Activated naive CD4-positive, alpha-beta T cell (primary cell): ENCODE measurements at places on chromosomes 7 and 10.

- no peak for DNase-seq
These were observed 63.3 kb upstream of the SMNDC1 start for GRCh38 chr10:110368002-110368401.

GRCh38 chr10:87036623-87037022, 16.5 kb downstream of the FAM25A start:
- DNase-seq = no peak

DNA sequence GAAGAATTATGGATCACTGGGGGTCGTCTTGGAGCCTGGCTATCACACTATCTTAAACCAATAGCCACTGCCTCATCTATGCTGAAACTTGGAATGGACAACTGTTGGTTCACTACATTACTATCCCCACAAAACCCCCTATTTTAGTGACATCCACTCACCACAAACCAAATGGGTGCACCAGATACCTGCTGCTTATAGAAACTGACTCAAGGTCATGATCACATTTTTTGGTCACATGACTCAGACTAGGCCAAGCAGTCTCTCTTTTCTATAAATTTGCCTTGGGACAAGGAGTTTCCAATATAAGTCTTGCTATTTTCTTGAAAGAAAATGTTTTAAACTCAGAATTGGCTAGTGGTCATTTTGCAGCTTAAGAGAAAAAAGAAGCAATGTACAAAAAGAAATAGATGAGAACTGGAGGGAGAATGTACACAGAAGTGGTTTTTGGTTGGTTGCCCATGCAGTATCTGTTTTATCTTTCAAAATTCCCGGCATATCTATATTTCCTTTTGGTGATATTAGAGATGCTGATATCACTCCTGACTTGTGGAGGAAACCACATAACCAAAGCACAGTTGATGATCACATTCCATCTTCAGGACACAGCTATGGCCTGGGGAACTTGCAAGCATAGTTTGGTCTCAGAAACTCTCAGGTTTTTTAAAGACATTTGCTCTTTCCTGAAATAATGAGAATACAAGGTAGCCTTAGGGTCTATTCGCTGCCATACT, 85.2 kb upstream of the CACNA2D1 start:
- no peak for DNase-seq

DNA sequence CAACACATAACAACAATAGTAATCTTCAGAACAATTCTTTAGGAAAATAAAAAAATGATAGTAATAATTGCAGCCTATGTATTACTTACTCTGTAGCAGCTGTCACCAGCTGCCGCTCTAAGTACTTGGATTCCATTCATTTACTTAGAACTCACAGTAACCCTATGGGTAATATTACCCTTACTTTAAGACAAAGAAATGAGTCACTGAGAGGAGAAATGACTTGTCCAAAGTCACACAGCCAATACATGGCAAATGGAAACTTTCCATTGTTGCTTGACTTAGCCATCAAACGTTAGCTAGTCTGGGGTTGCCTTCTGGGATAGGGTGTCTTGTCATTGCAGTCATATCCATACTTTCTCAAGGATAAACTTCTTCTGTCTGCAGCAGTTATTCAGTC, 3.6 kb downstream of the CCNY start:
- no peak for DNase-seq

DNA sequence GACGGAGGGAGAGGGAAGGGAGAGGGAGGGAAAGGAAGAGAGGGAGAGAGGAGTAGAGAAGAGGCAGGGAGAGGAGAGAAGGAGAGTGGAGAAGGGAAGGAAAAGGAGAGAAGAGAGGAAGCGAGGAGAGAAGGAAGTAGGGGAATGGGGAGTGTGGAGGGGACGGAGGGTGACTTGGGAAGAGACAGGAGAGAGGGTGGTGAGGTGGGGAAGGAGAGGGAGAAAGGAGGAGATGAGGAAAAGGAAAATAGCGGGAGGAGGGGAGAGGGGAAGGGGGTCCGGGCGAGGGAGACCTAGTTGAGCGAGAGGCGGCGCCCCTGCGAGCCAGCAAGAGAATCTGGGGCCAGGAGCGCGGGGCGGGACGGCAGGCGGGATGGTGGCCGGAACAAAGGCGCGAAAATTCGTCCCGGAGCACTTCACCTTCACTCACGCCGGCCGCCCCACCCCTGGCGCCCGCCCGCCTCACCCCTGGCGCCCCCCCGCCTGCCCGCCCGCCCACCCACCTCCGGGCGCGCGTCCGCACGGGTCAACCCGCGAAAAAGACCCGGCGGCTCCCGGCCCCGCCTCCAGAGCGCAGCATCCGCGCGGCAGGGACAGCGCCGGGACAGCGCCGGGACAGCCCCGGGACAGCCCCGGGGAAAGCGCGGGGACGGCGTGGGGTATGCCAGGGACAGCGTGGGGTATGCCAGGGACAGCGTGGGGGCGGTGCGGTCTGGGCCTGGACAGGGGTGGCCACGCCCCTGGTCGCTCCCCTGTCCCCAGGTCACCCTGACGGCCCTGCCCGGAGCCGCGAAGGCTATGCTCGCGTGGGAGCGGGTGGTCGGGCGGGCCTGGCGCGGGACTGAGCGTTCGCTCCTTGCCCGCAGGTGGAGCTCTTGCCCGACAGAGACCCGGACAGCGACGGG, 4.2 kb downstream of the VSTM2A start:
- DNase-seq = no peak

- DNase-seq = no peak
These were observed 233.0 kb downstream of the PTN start for GRCh38 chr7:137110535-137110934.

DNA sequence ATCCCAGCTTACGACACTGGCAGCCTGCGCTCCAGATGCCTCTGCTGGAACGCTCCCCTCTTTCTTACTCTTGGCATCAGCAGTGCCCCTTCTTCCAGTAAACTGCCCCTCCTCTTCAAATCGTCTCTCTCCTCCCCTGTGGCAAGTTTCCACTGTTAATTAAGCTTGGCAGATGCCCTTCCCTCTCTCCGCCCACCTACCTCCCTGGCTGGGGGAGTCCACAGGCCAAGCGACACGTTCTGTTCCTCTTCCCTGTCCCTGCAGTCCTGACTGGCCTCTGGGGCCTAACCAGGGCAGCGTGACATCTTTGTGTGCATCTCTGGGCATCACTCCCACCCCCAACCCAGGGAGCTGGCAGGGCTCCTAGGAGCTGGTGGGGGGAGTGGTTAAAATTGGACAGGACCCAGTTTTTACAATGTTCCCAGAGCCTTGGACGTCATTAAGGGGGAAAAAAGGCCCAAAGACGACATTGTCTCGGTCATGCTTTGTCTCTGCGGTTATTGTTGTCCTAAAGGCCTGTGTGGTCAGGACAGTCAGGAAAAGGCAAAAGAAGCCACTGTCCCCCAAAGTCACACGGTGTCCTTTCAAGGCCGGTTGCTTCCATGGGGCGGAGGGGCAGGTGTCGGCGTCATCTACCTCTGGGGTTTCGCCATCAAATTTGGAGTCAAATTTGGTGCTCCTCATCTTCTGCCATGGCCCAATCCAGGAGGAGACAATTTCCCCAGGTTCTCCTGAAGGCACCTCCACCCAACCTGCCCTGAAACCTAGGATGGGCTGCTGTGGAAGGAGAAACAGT, 54.2 kb downstream of the DLG5 start:
- DNase-seq = no peak

- DNase-seq = no peak
These were observed 168.7 kb upstream of the ITGB1 start for GRCh38 chr10:33126742-33127141.

DNA sequence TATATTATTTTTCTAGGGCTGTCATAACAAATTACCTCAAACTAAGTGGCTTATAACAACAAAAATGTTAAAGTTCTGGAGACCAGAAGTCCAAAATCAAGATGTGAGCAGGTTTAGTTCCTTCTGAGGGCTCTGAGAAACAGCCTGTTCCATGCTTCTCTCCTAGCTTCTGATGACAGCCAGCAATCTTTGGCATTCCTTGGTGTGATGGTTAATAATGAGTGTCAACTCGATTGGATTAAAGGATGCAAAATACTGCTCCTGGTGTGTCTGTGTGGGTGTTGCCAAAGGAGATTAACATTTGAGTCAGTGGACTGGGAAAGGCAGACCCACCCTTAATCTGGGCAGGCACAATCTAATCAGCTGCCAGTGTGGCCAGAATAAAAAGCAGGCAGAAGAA, 26.3 kb upstream of the TNKS2 start:
- no peak for DNase-seq

GRCh38 chr7:69204943-69205342, 393.3 kb upstream of the AUTS2 start:
- DNase-seq = no peak

DNA sequence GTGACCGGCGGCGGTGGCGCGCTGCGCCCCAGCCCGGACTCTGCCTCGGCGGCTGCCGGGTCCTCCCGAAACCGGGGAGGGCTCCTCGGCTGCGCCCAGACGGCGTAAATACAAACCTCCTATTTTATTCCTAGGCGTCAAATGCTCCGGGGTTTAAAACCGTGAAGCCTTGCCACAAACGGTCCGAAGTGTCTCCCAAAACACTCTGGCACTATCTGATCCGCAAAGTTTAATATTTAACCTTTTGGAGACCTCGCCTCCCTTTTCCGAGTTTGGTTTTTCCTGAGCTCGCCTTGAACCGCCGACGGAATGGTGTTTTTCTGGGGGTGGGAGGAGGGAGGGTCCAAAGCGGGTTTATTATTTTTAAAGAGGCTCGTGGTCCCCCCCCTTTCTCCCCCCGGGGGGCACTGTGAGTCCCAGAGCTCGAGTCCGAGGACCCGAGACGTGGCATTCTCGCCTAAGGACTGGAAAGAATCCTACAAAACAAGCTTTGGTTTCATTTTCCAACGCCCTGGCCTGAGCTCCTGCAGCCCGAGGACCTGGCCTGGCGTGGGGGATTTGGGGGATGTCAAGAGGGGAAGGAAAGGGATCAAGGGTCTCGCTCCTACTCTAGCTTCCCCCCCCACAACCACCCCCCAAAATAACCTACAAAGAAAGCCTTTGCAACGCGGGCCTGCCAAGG, 1.8 kb downstream of the TNRC18 start:
- DNase-seq = no peak

- DNase-seq = no peak
These were observed 13.8 kb downstream of the TMEM273 start for GRCh38 chr10:49174261-49174925.

DNA sequence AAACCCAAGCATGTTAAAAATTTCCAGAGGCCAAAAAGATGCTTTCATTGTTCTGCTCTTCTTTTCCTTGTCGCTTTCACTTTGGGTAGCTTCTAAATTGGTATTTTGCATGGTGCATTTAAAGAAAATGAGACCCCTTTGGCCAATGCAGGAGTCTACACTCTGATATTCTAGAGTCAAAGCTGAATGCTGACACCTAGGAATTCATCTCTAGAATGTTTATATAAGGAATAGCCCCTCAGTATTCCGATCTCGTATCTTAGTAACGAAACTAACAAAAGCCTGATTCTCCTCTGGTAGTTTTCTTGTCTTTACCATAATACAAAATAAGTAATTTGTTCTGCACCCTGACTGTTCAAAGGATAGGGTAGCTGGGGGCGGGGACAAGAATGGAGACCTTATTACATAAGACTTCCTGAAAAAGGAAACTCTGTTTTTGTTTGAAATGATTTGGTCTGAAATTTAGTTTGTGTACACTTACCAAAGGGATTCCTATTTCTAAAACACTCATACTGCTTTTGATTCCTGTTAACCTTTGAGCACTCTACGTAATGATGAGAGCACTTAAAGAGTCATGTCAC, 17.1 kb downstream of the IKZF1 start:
- peak; percentile 40 for DNase-seq

DNA sequence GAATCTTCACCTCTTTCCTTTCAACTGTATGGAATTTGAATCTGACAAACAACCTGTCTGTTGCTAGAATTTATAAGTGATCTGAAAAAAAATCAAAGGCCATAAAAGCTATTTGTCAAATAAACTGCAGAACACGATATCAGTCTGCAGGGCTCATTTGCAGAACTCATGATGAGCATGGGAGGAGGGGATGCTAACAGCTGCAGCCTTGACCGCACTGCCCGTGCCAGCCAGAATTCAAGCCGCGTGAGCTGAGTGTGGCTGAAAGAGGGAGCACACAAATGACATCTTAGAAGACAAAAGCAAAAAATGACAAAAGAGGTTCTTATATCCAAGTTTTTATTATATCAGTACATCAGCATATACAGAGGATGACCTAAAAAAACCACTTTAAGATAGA, 15.7 kb downstream of the LRRTM3 start:
- no peak for DNase-seq

GRCh38 chr7:8423057-8423456, 10.4 kb upstream of the NXPH1 start:
- DNase-seq = no peak
